Natural killer cell treated with Interleukin-12 subunit alpha and Interleukin-12 subunit beta and Interleukin-15 and Interleukin-18, amount 100 ng/mL, for 72 hours (primary cell): ENCODE measurements at places on chromosomes 4 and X. TPM values are rescaled to one million over a fixed set of nuclear protein-coding genes. Genes with fewer than 3 reads are reported as not detected.

DNA sequence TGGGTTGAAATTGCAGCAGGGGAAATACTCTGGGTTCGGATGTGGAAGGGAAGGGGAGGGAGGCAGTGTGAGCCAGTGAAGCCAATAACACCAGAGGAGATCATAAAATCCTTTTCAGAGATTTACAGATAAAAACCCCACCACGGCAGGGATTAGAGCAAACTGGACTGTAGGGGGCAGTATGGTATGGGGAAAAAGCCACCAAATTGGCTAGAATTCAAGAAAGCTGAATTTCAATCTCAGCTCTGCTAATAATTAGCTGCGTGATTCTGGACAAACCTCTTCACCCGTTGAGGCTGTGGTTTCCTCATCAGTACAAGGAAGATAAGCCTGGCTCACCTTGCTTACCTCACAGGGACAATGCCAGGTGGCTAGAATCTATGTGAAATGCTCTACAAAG is 108.1 kb downstream of the ATG4A start:
- DNase-seq, result no peak

DNA sequence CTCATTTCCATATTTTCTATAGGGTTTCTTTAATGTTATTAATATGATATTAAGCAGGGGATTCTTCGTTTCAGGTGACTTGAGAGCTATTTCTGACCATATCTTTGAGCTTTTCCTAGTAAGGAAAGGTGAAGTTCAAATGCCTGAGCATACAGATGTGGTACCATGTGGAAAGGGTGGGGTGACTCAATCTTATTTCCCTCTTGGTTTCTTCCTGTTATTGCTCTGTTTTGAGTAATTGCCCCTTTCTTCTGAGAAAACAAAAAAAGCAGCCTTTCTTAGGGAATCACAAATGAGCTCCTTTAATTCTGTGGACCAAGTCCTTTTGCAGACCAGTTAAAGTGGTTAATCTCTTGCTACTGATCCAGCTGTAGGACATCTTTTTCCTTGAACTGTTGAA is 41.0 kb upstream of the AGA start:
- no peak for DNase-seq

GRCh38 chrX:10685923-10686595 is 65.7 kb upstream of the MID1 start:
- no peak for DNase-seq

DNA sequence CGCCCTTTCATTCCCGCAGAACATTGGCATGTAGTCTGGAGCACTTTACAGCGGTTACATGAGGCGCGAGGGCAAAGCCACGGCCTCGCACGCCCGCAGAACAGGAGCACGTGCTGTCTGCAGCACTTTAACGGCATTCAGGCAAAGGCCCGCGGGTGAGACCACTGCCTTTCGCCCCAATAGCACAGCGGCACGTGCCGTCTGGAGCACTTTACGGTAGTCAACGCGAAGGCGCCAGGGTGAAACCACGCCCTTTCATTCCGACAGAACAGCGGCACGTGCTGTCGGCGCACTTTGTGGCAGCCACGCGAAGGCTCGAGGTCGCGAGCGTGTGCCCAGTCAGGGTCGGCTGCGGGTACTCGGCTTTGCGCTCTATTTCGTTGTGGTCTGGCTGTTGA is at the start of gene MPC1L:
Gene MPC1L (plus strand): TSS at position 290 of the 398 bp plus-strand sequence. CDS start 138 bp downstream, outside the sequence.
- DNase-seq, result no peak

- DNase-seq, result no peak
Observed at GRCh38 chr4:89640620-89641366, 196.2 kb downstream of the SNCA start.

DNA sequence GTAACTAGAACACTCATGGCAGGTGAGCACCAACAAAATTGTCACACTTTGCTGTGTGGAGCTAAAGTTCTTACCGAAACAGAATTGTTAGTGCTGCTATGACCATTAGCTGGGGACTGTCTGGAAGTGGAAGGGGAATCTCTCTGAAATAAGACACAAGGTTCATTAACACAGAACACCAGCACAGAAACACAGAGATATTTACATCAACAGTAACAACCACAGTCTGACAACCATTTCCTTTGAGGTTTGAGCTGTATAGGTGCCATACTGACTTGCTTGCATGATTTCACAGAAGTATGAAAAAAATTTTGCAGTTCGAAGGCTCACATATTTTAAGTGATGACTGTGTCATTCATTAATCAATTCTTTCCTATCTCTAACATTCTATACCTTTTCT is 109.8 kb downstream of the NYX start:
- no peak for DNase-seq

DNA sequence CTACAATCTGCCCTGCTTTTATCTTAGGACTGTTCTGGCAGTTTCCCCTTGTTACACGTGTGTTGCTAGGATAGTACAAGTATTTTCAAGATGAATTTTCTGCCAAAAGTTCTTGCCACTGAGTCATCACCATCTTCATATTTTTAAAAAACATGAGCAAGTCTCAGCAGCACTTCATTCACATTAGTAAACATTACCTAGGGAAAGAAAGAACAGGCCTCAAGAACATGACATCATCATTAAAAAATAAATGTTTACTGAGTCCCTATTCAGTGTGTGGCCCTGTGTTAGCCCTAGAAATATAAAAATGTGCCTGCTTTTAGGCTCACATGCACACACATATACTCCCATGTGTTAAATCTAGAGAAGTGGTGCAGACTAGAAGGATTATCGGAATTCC is 18.7 kb upstream of the GPC3 start:
- DNase-seq, result no peak

DNA sequence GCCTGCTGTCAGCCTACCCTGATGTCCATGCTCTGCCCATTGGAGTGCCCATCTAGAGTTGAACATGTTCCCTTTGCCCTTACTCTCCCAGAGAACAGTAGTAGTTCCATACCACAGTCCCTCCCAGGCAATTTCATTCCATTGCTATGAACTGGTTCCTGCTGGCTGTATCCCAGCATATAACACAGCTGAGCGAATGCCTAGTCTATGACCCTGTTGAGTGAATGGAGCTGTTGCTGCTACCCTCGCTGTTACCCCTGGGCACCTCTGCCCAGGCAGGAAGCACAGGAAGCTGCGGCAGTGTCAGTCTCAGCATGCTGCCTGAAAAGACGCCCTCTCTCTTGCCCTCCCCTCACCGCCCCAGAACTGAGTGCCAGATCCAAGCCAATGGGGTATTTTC is 73.3 kb downstream of the SOX3 start:
- no peak for DNase-seq

The RPL10 gene
- 2,194 TPM for total RNA-seq

The CXorf65 gene
- 28.1 TPM for total RNA-seq

The NUDT10 gene
- total RNA-seq, result not detected

The WDR1 gene
- 550 TPM for total RNA-seq

The KIT gene
- 2.1 TPM for total RNA-seq
